ENCODE measurements at places on chromosomes 2 and 18. TPM values are rescaled to one million over a fixed set of nuclear protein-coding genes. Genes with fewer than 3 reads are reported as not detected.
A peak's percentile ranks its signal among the peaks of the same experiment; 100 is the strongest.

GRCh38 chr2:232377841-232378734, 463 bp upstream of the ALPP start:
- DNase-seq = no peak

DNA sequence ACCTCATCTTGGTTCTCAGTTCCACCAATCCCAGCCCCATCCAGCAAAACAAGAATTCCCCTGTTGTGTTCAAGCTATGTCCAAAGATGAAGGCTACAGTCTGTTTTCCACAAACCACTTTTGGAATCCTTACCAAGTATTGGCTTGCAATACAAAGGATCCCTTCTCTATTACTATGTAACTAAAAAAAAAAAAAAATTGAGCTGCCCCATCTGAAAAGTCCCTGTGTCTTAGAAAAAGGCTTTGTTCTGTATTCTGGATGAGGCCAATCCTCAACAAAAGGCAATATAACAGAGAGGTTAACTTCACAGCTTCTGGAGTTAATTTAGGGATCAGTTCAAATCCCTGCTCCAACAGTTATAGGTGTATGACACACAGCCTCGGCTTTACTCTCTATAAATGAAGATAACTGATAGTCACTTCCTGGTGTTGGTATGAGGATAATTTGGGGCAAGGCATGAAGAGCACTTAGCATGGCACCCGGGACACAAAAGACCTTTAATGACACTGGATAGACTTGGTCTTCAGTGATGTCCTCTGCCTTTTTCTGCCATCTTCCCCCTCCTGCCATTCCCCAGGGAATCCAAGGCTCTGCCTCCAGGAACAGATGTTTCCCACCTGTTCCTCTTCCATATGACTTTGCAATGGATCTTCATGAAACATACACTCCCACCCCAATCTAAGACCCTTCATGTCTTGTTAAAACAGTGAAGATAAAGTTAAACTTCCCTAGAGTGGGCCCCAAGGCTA, 61.2 kb upstream of the ATL2 start:
- no peak for DNase-seq

CAVIN2 gene
- 22.0 TPM for polyA plus RNA-seq

DNA sequence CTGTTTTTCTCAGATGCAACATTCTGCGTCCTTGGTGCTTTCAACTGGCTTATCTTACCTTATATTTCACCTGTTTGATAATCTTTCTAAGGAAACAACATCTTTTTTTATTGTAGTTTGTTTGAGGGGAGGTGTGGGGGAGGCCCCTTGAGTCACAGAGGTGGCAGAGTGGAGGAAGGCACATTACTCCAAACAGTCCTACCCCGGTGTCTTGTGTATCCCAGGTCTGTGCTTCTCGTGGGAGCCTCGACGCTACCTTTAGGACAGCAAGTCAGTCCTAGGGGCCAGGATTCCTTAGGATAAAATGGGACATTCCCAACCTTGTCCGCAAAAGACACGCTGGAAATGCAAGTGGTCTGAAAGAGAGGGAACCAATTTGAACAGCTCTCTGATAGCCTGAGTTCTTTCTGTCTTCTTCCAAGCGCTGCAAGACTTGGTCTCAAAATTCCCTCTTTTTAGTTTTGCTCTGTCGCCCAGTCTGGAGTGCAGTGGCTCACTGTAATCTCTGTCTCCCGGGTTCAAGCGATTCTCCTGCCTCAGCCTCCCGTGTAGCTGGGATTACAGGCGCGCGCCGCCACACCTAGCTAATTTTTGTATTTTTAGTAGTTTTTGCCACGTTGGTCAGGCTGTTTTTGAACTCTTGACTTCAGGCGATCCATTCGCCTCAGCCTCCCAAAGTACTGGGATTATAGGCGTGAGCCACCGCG, 4.0 kb downstream of the GATA6 start:
- DNase-seq = no peak

- DNase-seq = no peak
These were observed 52.2 kb downstream of the C2orf74 start for GRCh38 chr2:61214171-61214570.

GRCh38 chr2:71502941-71503738, 49.8 kb downstream of the DYSF start:
- DNase-seq = no peak

GRCh38 chr2:222782201-222782730, 78.6 kb upstream of the ACSL3 start:
- no peak for DNase-seq

- no peak for DNase-seq
These were observed 126.8 kb upstream of the HS6ST1 start for GRCh38 chr2:128445523-128445900.

DSG1 gene
- not detected for polyA plus RNA-seq

DNA sequence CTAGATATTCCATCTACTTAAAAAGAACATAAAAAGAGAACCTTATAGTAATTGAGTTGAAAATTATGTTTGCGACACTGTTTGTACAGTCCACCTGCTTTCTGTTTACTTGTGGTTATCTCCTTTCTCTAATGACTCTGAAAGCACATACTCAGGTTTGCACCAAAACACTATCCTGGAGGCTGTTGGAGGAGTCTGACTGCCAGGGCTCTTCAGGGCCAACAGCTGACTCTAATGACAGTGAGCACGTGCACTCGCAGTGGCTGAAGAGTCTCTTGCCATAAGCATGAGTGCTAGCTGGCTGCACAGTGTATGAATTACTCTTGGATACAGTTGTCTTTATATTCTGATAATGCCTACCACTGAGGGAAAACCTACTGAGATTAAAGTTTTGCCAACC, 16.7 kb upstream of the GLS start:
- no peak for DNase-seq

ZC3H6 gene
- 1.5 TPM for polyA plus RNA-seq

GRCh38 chr2:38713338-38713737, 37.8 kb downstream of the SRSF7 start:
- no peak for DNase-seq

GRCh38 chr2:225558399-225559071, 159.0 kb downstream of the NYAP2 start:
- DNase-seq = no peak

DNA sequence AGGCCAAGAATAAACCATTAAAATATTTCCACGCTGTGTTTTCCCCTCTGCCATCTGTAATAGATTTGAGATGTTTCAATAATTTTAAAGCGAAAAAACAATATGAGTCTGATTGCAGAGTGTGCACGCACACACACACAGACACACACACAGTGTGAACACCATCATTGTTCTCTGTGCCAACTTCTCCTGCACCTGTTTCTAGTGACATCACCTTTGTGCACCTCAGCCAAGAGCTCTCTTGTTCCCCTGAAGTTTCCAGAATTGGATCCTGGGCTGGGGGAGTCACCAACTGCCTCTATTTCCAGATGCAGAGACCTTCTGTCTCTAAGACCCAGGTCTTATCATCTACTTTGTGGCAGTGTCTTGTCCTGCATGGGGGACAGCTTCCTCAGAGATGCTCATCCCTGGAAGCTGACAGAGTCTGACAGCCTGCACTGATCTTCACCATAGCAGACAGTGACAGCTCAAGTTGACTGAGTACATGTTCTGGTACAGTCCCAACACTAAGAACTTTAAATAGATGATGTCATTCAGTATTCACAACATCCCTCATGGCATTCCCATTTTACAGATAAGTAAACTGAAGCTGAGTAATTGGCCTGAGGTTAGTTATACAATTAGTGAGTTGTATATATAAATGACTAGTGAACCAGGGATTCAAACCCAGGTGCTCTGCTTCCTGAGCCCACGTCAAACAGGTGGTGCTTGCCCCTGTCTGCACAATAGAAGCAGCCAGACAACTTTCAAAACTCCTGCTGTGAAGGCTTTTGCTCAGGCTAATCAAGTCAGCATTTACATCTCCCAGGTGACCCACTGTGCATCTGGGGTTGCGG, 39.4 kb downstream of the ACOXL start:
- no peak for DNase-seq

DNA sequence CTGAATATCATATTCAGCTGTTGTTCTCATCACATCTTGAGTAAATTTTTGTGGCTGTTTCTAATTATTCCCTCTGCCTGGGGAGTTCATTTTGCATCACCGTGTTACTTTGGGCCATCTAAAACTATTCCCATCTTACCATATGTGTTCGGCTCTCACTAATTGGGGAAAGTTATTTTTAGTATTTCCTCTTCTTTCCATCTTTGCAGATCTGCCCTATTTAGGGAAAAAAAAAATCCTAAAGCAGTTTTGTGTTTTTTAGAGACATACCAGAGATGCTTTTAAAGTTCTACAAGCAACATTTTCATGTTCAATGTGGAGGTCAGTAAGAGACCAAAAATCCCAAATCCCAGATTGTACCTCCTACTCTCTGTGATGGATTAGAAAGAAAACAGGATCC, 111.3 kb upstream of the NDUFV2 start:
- no peak for DNase-seq

GRCh38 chr2:32750880-32751279, 123.0 kb downstream of the TTC27 start:
- DNase-seq = no peak

DNA sequence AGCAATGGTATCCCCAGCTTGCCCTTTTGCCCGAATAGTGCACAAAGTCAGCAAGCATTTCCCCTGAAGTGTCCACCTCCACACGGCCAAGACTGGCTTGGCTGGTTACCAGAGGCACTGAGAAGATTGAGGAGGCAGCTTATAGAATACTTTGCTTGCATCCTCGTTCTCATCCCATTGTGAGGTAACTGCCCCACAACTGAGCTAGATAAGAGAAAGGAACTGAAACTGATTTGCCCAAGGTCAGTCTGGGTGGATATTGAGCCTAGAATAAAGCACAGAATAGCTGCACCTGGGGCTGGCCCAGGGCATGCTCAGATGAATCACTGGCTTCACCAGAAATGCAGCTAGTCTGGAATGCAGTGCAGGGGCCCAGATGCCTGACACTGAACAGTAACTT, 32.7 kb upstream of the MAP4K3 start:
- peak; percentile 38 for DNase-seq

FOXD4L1 gene
- polyA plus RNA-seq = 0.02 TPM

SCN3A gene
- 0.11 TPM for polyA plus RNA-seq

- DNase-seq = no peak
These were observed 78.3 kb downstream of the TMEM163 start for GRCh38 chr2:134640494-134640893.

ADNP2 gene
- 7.2 TPM for polyA plus RNA-seq

MCM6 gene
- polyA plus RNA-seq = 22.8 TPM

GRCh38 chr2:229660951-229661350, 53.4 kb downstream of the DNER start:
- DNase-seq = no peak

KCTD1 gene
- polyA plus RNA-seq = 5.4 TPM

DNA sequence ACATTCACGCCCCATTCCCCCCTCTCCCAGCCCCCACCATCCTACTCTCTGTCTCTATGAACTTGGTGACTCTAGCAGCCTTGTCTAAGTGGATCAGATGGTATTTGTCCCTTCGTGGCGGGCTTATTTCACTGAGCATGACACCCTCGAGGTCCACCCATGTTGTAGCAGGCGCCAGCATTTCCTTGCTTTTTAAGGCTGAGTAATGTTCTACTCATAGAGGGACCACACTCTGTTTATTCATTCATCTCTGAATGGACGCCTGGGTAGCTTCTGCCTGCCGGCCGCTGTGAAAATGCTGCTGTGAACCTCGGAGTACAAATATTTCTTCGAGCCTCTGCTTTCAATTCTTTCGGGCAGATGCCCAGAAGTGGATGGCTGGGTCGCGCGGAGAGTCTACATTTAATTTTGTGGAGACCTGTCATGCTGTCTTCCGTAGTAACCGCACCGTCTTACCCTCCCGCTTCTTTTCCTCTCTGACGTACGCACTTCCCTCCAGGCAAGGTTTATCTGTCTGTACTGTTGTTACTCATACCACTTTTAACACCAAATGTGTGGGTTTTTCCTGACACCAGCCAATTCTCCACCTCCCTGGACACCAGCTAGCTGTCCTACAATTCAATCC, 5.6 kb downstream of the CROCC2 start:
- no peak for DNase-seq

NEU2 gene
- polyA plus RNA-seq = not detected

Data from AG04450 (cell line).